ENCODE measurements at places on chromosomes 5 and 9. TPM values are rescaled to one million over a fixed set of nuclear protein-coding genes. Genes with fewer than 3 reads are reported as not detected.

DNA sequence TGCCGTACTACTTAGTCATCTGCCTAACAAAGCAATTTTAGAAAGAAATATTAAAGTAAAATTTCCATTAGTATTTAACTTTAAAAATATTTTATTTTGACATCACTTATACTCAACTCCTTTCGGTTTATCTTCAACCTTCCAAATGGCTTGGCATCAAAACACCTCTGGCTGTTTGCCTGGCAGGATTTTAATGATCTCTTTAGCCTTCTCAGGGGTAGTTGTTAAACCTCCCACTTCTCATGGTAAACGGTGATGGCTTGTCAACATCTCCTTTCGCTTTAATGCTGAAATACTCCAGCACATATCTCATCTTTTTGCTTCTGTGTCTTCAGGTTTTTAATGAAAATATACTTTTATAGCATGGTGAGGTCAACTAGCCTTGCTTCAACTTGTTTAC lies 747.1 kb downstream of the CETN3 start:
- no peak overlapping the region for H3K27ac ChIP-seq
- H3K4me1 ChIP-seq: no peaks in the 10 kb centered on the region
- no peak overlapping the region for H3K4me3 ChIP-seq

DNA sequence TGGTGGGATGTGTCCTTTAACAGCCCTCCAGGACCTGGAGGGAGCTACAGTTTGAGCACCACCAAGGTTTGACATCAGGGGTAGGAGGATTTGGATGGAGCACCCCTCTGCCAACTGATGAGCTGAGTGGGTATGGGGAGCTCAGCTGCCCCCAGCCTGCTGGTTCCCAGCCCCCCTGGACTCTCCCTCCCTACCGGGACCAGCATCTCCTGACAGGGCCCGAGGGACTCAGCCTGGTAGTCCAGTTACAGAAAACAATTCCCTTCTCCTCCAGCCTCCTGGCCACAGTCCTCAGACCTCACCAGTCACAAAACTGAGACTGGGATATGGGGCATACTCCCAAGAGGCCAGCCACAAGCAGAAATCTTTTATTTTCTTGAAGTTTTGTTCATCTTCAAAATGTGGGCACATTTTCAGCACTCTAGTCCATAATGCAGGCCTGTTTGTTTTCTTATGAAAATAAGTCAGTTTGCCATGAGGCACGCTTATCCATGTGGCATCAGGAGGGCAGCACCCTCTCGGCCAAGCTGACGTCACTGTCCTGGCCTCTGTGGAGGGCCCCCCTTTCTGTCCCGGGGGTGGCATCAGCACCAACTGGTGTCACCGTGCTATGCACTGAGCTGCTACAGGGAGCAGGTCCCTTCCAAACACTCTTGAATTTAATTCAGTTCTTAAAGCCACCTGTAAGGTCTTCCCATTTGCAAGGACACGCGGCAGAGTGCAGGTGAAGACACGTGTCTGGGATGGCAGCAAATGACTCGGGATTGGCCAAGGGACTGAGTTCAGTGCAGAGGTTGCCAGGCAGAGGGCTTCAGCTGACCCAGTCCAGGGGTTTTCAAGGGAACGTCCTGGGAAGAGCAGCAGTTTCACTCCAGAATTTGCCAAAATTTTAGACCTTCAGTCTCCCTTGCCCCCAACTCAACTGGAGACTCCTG lies 187.6 kb downstream of the GADD45G start:
- H3K36me3 ChIP-seq: no peaks in the 10 kb centered on the region
- no peak for DNase-seq

DNA sequence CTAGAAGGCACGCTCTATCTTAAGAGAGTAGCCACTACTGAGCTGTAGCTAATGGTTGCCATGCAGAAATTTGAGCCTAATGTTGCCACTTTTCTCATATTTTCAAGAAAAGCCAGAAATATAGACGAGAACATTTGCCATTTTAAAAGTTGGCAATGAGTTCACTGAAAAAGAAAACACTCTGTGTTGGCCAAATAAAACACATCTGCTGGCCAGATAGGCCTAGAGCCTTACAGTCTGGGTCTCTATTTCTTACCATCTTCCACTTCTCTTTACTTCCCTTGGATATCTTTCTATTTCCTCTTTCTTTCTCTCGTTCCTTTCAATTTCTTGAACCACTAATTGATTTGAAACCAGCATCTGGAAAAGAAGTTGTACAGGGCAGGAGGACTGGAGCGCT lies 36.6 kb upstream of the VCAN start:
- no peaks in the 10 kb centered on the region for H3K36me3 ChIP-seq
- no peak overlapping the region for H3K4me3 ChIP-seq
- DNase-seq: no peak

The FGD3 gene
- total RNA-seq: 29.9 TPM

DNA sequence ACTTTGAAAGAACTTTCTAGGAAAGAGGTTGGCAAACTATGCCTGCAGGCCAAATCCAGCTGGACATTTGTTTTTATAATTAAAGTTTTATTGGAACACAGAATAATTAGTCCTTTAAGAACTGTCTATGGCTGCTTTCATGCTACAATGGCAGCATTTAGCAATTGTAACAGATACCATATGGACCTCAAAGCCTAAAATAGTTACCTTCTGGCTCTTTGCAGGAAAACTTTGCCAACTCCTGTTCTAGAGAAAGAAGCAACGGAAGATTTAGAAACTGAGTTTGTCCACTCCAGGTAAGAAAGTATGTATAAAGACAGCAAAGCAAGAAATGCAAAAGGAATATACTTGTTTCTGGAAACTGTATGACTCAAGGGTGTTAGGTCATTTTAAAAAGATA lies 281.7 kb upstream of the TRPM3 start:
- no peaks in the 10 kb centered on the region for H3K36me3 ChIP-seq
- DNase-seq: no peak
- H3K4me1 ChIP-seq: no peaks in the 10 kb centered on the region
- H3K27me3 ChIP-seq: no peaks in the 10 kb centered on the region
- H3K27ac ChIP-seq: no peak overlapping the region

The SIT1 gene
- total RNA-seq: 0.99 TPM

The NKD2 gene
- 61.5 TPM for total RNA-seq

DNA sequence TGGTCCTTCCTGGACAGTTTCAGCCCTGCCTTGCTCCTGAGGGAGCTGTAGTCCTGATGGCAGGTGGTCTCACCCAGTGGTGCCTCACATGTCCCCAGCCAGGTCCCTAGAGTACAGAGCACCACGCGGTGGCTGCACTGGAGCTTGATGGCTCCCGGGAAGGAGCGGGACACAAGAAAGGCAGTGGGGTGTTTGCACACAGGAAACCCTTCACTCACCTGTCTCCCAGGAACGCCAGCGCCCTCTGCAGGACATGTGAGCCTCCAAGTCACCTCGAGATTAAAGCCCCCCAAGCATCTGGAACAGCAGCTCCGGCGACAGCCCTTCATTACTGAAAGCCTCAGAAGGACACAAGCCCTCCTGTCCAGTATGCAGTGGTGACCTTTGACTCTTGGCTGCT lies 19.9 kb upstream of the TMEM250 start:
- H3K4me3 ChIP-seq: no peak overlapping the region
- DNase-seq: no peak
- no peaks in the 10 kb centered on the region for H3K36me3 ChIP-seq
- H3K27ac ChIP-seq: no peak overlapping the region

DNA sequence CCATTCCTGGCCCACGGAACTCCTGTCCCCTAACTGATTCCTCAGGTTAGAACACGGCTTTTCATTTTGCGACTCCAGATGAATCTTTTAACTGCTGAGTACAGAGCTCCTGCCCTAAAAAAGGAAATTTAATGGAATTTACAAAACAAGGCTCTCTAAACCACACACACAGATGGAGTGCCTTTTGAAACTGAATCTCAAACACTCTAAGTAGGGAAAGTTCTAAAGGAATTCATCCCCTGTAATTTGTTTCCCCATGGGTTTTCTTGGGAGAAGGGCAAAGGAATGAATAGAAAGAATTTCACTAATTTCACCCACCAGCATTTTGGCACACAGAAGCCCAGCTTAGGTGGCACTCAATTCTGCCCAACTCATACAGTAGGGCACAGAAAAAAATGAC lies 106.5 kb downstream of the THBS4 start:
- no peaks in the 10 kb centered on the region for H3K36me3 ChIP-seq
- H3K27ac ChIP-seq: peak overlapping the region; percentile 81
- H3K27me3 ChIP-seq: no peaks in the 10 kb centered on the region
- peaks cover 45% of the 10 kb centered on the region for H3K4me1 ChIP-seq
- no peak for DNase-seq
- H3K4me3 ChIP-seq: no peak overlapping the region

DNA sequence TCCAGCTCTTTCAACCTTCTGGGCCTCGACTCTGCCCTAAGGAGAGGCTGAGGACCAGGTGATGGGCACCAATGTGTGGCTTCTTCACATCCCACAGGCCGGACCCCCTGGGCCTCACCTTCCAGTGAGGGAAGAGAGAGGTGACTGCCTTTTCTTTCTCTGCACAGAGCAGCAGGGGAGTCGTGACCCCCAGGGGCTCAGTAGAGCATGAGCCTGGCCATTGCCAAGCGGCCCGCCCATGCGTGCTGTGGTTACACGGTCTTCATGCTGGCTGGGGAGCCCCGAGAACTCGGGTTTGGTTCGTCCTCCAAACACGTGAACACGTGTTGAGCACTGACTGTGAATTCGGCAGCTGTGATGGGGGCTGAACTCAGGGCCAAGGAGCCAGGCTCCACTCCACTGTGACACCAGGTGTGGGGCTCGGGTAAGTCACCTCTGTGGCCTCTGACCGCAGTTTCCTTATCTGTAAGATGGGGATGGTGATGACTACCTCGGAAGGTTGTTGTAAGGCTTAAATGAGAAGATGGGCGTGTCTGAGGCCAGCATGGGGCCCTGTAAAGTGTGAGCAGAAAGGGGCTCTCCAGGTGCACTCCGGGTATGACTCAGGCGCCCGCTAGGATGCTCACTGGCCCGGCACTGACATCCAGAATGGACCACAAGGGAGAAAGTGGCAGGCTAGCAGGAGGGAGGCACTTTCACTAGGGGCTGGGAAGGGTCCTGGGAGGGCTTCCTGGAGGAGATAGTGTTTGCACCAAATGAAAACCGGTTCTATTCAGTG lies 13.4 kb upstream of the GRHPR start:
- no peak overlapping the region for H3K4me3 ChIP-seq
- H3K27me3 ChIP-seq: no peaks in the 10 kb centered on the region
- H3K36me3 ChIP-seq: no peaks in the 10 kb centered on the region
- no peak for DNase-seq
- no peaks in the 10 kb centered on the region for H3K4me1 ChIP-seq

GRCh38 chr5:83844449-83845068 lies 123.9 kb upstream of the HAPLN1 start:
- DNase-seq: no peak
- no peaks in the 10 kb centered on the region for H3K36me3 ChIP-seq
- no peaks in the 10 kb centered on the region for H3K27me3 ChIP-seq
- H3K27ac ChIP-seq: no peak overlapping the region

The TAF1L gene
- total RNA-seq: not detected

The SLC2A8 gene
- total RNA-seq: 23.2 TPM

The CDH10 gene
- total RNA-seq: 0.23 TPM

DNA sequence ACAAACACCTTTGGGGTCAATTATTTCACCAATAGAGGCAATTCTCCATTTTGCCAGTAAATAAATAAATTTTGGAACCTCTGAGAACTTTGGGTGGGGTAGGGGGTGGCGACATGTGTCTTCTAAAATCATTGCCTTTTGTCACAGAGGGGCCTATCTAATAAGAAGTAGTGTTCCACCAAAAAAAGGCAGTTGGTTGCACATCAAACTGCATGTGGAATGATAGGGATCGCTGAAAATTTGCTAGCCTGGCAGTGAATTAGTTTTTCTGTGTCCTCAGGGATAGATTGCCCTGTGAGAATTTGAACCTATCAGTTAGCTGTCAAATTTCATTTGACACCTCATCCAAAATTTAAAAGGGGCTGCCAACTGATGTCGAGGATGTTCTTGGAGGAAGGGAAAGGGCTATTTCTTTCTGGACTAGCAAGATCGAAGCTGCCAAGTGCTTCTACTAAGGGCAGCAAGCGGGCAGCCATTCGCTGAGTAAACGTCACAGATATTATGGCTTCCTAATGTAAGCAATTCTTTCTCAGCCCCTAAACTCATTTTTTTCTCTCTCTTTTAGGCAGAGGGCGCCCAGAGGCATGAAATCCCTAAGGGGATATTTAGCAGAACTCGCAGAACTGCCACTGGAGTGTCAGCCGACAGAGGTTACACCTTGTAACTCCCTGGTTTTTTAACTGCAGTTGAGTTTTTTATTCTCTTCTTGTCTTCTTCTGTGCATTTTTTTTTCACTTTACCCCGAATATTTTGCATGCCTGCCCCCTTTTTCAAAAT lies 2208.1 kb upstream of the WWC1 start:
- no peaks in the 10 kb centered on the region for H3K4me1 ChIP-seq
- no peaks in the 10 kb centered on the region for H3K36me3 ChIP-seq
- no peaks in the 10 kb centered on the region for H3K27me3 ChIP-seq
- no peak overlapping the region for H3K27ac ChIP-seq

DNA sequence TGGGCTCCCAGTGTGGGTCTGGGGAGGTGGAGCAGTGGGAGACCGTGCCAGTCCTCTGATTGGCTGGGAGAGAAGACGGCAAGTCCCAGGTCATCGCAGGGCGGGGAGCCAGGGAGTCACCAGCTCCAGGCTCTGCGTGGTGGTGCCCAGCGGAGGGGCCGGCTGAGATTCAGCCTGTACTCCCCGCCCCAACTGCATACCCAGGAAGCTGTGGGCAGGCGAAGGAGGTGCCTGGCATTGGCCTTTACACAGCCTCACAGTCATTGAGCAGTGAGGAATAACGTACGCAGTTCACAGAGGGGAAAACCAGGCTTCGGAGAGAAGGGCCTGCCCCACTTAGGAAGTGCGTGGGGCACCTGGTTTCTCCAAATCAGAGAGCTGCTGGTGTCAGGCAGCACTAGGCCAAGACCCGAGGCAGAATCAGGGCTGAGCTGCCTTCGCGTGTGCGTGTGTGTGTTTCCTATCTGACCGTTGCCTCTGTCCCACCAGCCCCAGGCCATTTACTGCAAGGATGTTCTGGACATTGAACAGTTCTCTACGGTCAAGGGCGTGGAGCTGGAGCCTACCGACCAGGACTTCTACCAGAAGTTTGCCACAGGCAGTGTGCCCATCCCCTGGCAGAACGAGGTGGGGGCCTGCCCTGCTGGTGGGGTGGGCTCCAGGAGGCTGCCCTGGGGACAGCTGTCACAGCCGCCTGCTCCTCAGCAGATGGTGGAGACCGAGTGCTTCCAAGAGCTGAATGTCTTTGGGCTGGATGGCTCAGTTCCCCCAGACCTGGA lies 6.2 kb upstream of the PRR7 start:
- H3K4me3 ChIP-seq: no peak overlapping the region
- H3K27me3 ChIP-seq: no peaks in the 10 kb centered on the region
- no peak overlapping the region for H3K27ac ChIP-seq
- peak; percentile 64 for DNase-seq
- peaks cover 86% of the 10 kb centered on the region for H3K36me3 ChIP-seq

DNA sequence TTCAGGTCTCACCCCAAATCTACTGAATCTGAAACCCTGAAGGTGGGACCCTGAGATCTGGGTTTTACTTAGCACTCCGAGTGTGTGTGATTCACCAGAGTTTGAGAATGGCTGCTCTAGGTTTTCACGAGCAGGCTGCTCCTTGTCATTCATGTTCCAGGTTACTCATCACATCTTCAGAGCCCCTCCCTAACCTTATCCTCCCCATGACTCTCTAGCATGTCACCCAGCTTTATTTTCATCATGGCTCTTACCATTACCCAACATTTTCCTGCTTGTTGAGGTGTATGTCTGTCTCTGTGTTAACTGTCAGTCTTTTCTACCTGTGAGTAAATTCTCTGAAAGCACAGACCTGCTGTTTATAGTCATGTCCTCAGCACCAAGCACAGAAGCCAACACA lies 319.2 kb downstream of the NSG2 start:
- H3K36me3 ChIP-seq: no peaks in the 10 kb centered on the region
- DNase-seq: no peak
- H3K4me3 ChIP-seq: no peak overlapping the region
- H3K27ac ChIP-seq: no peak overlapping the region
- H3K4me1 ChIP-seq: no peaks in the 10 kb centered on the region
